Astrocyte of the hippocampus (primary cell): ENCODE measurements at places on chromosomes 7 and 10.

GRCh38 chr7:20741801-20742200, 44.9 kb downstream of the SP8 start:
- no peak for DNase-seq

DNA sequence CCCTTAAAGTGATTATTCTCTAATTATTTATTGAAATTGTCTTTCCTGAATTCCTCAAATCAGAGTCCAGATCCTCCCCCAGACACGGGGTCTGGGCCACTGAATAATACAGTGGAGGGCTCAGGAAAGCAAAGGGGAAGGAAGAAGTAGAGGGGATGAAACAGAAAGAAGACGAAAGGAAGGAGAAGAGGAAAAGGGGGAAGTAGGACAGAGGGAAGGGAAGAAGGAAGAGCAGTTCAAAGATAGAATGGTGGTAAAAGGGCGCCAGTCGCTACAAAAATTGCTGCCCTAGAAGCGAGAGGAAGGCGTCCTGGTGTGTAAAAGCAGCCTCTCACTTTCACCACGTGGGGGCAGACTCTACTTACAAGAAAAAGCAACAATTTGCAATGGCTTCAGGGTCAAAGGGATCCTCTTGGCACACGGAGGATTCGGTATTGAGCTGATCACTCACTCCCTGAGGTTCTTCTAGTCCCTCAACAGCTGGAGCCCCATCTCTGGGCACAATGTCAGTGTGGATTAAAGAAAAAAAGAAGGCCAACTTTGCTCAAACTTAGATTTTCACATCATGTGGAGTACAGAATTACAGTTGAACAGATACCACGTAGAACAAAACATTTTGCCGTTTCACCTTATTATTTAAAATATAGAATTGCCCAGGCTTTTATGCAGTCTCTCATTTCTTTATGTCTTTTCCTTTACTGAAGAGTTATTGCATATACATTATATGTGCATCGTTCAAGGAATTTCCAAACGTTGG, 31.4 kb upstream of the NPVF start:
- DNase-seq, result peak; percentile 86

DNA sequence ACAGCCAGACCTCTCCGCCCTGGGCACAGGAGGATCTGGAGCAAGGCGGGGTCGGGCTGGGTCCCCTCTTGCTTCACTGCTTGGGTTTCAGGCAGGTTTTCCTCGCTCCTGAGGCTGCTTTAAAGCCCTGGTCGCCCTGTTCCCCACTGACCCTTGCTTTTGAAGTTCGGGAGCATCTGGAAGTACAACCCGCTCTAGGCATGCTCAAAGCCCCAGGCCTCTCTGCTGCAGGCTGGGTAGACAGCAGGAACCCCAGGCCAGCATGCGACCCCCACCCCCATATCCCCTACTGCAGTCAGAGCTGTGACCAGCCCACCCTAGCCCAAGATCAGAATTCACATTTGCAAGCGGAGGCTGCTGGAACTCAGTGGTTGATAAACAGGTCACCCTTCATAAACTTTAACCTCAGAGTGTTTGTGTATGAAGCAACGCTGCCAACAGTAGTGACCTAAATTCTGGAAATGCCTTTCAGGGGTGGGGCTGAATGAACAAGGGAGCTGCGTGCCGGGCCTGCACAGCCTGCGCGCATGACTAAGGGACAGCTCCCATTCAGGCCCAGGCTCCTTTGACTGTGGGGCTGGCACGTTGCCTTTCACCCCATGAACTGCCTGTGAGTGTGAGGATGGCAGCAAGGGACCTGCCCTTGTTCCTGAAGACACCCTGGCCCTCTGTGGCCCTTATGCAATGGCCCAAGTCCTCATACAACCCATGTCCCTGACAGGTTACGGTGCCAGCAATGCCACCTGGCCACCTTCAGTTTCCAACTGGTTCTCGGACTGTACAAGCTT, 52.5 kb downstream of the PROSER2 start:
- peak; percentile 91 for DNase-seq

DNA sequence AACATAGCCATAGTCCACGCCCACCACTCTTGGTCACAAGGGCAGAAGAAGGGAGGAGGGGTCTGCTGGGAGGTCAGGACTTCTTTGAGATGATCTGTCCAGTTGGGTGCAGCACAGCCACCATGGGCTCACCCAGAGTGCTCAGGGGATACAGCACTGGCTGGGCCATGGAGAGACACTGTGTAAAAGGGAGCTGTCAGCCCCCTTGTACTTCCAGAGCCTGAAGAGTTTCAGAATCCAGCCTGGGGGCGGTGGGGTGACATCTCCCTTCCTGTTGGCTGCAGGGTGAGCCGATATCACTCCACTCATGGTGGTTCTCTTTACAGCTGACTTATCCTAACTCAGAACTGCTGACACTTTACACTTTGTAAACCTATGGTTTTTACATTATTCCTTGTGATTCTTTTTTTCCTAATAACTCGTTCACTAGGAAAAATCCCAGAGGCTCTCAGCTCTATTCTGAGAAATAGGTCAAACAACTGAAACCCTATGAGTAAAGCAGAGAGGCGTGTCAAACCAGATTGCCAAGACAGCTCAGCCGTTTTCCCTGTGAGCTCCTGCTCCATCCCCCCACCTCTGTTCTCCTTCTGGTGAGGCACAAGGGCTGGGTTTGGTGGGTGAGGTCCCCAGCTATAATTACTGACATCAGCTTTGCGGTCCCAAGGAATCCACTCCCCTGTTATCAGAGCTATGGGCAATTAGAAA, 3.2 kb upstream of the MRPS24 start:
- DNase-seq, result peak; percentile 64

GRCh38 chr7:82789883-82790609, 346.5 kb upstream of the CACNA2D1 start:
- no peak for DNase-seq

- no peak for DNase-seq
Measured at GRCh38 chr10:120375666-120376065, 81.4 kb upstream of the PLPP4 start.

DNA sequence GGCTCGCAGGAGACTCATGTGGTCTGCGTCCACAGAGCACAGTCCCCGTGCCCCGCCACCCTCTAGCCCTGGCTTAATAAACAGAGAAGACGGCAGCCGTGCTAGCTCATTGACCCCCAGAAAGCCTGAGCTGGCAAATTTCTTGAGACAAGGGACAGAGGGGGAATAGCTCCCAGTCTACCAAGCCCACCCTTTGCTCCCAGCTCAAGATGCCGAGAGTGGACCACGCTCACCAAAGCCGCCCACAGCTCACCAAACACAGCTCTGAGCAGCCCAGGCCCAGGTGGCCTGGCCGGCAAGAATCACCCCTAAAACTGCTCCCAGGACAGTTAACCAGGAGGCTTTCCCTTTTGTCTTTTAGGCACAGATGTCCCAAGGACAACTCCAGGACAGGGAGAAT, 5.4 kb downstream of the PDGFA start:
- DNase-seq, result no peak

DNA sequence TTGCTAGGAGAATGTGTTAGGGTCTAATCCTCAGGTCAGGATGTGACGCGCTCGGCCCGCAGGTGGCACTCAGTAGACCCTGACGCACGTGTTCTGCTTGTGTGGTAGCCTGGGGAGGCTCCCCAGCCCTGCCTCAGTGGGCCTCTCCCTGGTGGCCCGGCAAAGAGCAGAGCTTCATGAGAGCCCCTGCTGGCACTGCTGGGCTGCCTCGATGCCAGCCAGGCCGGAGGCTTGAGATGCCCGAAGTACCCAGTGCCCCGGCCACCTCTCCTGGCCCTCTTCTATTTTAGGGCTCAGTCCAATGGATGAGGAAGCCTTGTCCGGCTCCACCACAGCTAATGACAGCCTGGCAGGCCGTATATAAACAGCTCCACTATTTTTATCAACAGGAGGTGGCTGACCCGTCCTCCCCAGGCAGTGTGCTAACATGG, 42.0 kb downstream of the PRF1 start:
- DNase-seq, result no peak
